Lung microvascular endothelial cell (primary cell): ENCODE measurements at places on chromosomes 7 and 10. TPM values are rescaled to one million over a fixed set of nuclear protein-coding genes. Genes with fewer than 3 reads are reported as not detected.

TMEM184A gene
- under 0.01 TPM in 2 replicates for total RNA-seq

NOM1 gene
- 15.1 and 16.8 TPM in 2 replicates for total RNA-seq

UBTD1 gene
- 41.6 and 59.9 TPM in 2 replicates for total RNA-seq

PON1 gene
- not detected in 2 replicates for total RNA-seq

CRPPA gene
- 1.2 and 1.3 TPM in 2 replicates for total RNA-seq

MUC3A gene
- not detected in 2 replicates for total RNA-seq

MYL10 gene
- total RNA-seq, result not detected in 2 replicates

HK1 gene
- total RNA-seq, result 86.7 and 93.3 TPM in 2 replicates

HMX3 gene
- not detected in 2 replicates for total RNA-seq

PTPRZ1 gene
- total RNA-seq, result not detected in 2 replicates

LRRC4 gene
- total RNA-seq, result 0.20 and 0.65 TPM in 2 replicates

ANKRD61 gene
- 0.22 TPM in 1 of 2 replicates, not detected in the other for total RNA-seq

RNF133 gene
- total RNA-seq, result 0.22 and 0.60 TPM in 2 replicates

KLF14 gene
- total RNA-seq, result not detected in 2 replicates

SAMD9L gene
- 6.9 and 8.1 TPM in 2 replicates for total RNA-seq

ASAH2 gene
- 0.22 and 0.79 TPM in 2 replicates for total RNA-seq

NPFFR1 gene
- not detected in 2 replicates for total RNA-seq

GRM3 gene
- total RNA-seq, result not detected in 2 replicates

TNRC18 gene
- 19.8 and 21.6 TPM in 2 replicates for total RNA-seq

CACNA2D1 gene
- total RNA-seq, result 4.6 and 7.6 TPM in 2 replicates

FEZF1 gene
- total RNA-seq, result not detected in 2 replicates

NCF1 gene
- total RNA-seq, result not detected in 2 replicates

CABCOCO1 gene
- under 0.01 TPM in 1 of 2 replicates, not detected in the other for total RNA-seq

KCNMA1 gene
- total RNA-seq, result 0.87 TPM in 1 of 2 replicates, not detected in the other
